ENCODE measurements at places on chromosomes 4 and X.

- no peak for DNase-seq
Measured at GRCh38 chr4:12411072-12411471, 982.4 kb upstream of the HS3ST1 start.

- no peak for DNase-seq
Measured at GRCh38 chr4:110533590-110533910, 57.6 kb downstream of the ENPEP start.

GRCh38 chr4:53490161-53490956, 100.9 kb downstream of the LNX1 start:
- DNase-seq, result no peak

- no peak for DNase-seq
Measured at GRCh38 chrX:103556963-103557612, 28.2 kb upstream of the TCEAL4 start.

GRCh38 chrX:44585866-44586265, 43.2 kb upstream of the FUNDC1 start:
- no peak for DNase-seq

DNA sequence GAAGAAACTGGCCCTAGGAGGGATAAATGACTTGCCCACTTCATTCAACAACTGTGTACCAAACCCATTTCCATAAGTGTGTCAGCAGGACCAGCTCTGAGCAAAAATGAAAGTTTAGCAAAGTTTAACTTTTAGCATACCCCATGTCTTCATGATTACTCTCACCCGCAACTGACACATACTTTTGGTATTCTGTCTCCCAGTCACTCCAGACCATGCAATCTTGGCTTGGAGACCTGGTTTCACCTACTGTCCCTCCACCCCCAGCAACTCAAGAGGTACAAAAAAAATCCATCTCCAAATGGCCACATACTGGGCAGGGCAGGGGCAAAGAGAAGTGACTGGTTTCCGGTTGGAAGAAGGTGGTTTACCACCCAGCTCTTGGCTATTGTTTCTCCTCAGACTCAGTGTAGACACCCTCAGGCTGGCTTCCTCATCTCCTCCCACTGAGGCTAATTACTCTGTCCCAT, 79.8 kb downstream of the RLIM start:
- DNase-seq, result no peak

DNA sequence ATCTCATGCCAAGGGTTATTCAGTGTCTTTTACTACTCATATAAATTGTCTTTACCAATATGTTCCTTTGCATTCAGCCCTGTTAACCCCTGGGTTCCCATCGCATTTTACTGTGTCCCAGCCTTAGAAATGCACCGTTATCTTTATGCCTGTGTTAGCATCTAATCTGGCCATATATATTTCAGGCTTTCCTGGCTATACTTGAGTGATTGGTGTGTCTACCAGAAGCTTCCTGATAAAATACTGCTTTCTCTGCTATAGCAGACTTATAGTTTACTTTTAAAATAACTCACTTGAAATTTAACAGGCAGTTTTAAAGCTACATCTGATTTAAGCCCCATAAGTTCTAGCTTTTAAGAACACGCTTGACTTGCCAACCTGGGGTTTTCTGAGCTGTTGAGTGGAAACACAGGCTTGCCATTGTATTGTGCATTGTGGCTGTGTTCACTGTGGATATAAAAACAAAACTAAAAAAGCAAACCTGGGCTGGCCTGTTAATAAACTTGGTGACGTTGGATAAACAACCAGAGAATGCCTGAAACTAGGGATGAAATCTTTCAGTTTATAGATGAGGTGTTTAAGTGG, 185.3 kb upstream of the TAPT1 start:
- DNase-seq, result no peak

- DNase-seq, result no peak
Measured at GRCh38 chrX:40504801-40505605, 75.8 kb upstream of the ATP6AP2 start.
